ENCODE measurements at places on chromosomes 6 and 20.

- DNase-seq = peak; percentile 51
Observed at GRCh38 chr20:2822073-2822472, 5.9 kb downstream of the TMEM239 start.

DNA sequence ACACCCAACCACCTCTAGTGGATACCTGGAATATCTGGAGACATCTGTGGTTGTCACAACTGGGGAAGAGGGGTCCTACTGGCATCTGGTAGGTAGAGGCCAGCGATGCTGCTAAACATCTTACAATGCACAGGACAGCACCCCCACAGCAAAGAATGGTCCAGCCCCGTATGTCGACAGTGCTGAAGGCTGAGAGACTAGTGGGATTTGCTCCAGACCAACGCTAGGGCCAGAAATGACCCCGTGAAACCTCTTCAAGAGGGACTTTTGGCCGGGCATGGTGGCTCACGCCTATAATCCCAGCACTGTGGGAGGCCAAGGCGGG lies 7.2 kb downstream of the PREX1 start:
- DNase-seq = no peak

- DNase-seq = peak; percentile 97
Observed at GRCh38 chr6:22880686-22881433, 311.5 kb downstream of the HDGFL1 start.

DNA sequence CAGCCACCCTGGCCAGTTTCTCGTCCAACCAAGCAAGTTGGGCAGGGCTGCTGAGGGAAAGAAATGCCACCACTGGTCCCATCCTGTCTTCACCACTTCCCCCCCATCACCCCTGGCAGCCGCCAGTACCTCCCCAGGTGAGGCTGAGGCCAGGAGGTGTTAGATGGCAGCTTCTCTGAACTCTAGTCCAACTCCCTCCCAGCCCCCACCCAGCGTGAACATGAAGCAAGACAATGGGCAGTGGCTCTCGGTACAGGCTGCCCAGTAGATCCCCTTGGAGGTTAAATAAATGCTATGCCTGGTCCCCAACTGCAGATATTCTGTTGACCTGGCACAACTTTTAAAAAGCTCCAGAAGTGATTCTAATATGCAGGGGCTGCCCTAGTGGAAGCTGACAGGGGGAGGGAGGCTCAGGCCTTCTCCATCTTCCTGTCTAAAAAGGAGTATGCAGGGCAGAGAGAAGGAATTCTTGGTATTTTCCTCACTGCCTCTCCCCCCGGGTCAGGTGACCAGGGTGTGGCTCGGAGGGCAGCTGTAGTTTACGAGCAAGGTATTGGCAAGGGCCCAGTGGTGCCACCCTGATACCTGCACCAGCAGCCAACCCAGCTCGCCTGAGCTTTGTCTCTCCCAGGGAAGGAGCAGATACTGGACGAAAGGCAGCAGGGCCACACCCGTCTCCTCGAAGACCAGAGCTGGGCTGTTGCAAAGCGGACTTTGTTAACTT lies 25.7 kb downstream of the KCNK5 start:
- DNase-seq = no peak

DNA sequence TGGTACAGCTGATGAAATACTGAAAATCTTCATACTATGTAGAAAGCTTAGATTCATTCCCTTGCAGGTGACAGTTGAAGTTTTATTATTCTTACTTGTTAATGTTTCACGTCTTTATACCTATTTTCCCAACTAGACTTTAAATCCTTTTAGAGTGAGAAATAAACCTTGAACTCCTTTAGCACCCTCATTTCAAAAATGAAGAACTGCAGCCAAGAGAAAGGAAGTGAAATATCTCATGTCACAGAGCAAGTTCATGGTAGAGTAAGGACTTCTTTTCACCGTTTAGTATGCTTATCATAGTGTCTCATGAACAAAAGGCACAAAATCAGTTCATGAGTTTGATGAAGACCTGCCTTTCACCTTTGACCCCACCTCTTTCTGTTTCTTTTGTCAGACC lies 38.5 kb downstream of the ORC3 start:
- DNase-seq = no peak

DNA sequence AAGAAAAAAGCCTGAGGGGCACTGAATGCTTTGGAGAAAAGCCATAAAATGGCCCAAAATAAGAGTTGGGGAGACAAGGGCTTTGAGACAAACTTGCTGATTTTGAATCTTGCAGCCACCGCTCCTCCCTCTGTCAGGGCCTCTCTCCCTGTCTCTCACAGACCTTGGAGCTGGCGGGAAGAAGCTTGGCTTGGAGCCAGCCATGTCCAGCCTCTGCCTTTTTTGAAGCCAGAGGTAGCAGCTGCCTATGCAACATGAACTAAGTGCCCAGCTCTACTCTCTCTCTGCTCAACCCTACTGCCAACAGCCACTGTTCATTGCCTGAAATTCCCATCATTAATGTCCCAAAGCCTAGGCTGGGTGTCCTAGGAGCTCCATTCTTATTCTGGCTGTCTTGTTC lies 63.7 kb upstream of the CTNNBL1 start:
- no peak for DNase-seq

- DNase-seq = peak; percentile 53
Observed at GRCh38 chr20:21352703-21353102, 44.6 kb downstream of the NKX2-4 start.

GRCh38 chr6:36685166-36685924 lies 6.8 kb downstream of the CDKN1A start:
- no peak for DNase-seq

DNA sequence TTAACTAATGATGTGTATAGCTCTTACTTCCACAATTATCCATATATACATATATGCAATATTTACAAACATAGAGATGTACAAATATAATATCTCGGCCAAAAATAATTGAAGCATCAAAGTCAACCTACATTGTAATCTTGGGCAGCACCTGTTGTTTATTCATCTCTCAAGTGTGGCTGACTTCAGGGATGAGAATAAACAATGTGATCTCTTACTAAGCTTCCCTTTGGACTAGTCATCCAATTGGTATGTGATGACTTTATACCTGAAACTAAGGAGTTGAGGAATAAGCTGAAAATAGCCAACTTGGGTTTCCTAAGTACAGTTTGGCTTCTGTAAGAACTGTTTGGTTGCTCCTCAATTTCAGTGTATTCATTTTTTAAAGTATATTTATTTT lies 256.6 kb downstream of the KHDC1L start:
- DNase-seq = peak; percentile 58

- peak; percentile 34 for DNase-seq
Observed at GRCh38 chr6:141562186-141562811, 570.4 kb upstream of the GJE1 start.

- peak; percentile 99 for DNase-seq
Observed at GRCh38 chr6:131950767-131951575, at the start of gene CCN2. Gene CCN2, minus strand, starts transcription at chr6:131951372. Its CDS starts 200 bp downstream, at chr6:131951172.

DNA sequence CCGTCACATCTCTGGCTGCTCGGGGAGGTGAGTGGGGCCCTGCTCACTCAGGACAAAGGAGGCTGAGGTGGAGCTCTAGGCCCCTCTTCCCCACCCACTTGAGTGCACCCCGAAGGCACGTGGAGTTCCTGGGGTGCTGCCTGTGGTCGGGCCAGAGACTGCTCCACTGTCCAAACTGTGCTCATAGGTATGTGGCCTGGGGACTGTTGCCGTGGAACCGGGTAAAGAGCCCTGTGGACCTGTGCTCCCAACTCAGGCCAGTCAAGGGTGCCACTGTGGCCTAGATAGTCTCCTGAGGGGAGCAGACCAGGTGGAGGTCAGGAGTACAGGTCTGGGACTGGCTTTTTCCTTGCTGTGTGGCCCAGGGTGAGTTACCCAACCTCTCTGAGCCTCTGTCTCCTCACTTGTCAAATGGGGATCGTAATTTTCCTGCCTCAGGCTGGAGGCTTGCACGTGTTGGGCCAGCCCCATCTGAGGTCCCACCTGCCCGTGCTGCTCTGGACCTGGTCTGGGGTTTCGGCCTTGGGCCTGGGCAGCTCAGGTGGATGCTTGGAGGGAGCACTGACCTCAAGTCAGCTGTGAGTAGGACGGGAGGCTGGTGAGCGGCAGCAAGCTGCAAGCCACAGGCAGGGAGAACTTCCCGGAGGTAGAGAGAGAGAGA lies 12.4 kb upstream of the NPBWR2 start:
- no peak for DNase-seq

DNA sequence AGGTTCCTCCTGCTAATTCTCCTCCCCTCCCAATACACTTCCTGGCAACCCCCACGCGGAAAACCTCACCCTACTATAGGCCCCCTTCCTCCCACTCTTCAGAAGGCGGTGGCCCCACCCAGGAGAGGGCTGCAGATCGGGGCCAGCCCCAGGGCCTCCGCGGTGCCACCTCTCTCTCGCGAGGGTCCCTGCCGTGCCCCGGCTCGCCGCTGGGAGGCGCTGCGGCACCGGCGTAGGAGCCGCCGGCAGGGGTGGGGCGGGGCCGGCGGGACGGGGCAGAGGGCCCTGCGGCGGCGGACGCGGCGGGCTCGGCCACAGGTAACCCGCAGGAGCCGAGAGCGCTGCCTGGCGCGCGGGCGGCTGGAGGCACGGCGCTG lies at the start of gene ANKRD6:
TSS of gene ANKRD6 (plus strand) at position 278 of the 377 bp plus-strand sequence. CDS start 133,825 bp downstream, outside the sequence.
- DNase-seq = peak; percentile 46

DNA sequence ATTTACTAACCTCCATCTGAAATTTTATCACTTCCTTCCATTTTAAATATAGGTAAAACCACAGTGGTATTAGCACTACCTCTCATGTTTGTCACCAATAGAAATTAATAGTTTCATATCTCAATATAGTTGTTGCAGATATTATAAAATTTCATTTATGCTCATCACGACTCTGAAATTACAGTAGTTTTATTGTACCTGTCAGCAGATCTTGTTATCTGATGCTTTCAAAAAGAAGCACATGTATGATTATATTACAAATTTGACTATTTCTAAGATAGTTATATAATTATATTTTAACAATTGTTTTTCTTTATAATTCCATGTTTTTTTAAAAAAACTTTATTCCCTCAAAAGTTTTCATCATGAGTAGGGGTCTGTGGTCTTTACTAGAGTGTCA lies 4.8 kb downstream of the TAAR5 start:
- DNase-seq = no peak

DNA sequence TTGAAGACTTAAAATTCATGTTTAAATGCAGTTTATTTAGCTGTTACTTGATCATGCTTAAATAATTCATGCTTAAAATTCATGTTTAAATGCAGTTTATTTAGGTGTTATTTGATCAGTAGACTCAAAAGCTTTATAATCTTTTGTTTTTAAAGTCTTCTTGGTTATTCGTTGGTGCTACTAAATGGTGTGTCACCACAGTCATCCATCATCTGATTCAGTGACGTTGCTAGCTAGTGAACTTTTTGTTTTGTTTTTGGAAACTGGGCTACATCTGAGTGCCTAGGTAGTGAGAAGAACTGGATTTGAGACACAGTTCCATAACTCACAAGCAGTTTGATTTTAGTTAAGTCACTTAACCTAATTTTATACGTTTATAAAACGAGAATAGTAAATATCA lies 20.9 kb downstream of the SCAF8 start:
- DNase-seq = no peak

DNA sequence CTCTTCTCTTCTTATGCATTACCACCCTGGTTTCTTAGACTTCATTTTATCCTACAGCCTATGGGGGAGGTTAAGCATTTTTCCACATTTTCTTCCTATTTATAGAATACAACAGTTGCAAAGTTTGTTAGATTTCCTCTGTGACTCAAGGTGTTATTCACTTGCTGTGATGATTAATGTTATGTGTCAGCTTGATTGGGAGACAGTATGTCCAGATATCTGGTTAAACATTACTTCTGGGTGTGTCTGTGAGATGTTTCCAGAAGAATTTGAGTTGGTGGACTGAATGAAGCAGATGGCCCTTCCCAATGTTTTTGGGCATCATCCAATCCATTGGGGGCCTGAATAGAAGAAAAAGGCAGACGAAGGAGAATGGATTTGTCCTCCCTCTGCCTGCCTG lies 131.3 kb downstream of the C6orf118 start:
- no peak for DNase-seq

DNA sequence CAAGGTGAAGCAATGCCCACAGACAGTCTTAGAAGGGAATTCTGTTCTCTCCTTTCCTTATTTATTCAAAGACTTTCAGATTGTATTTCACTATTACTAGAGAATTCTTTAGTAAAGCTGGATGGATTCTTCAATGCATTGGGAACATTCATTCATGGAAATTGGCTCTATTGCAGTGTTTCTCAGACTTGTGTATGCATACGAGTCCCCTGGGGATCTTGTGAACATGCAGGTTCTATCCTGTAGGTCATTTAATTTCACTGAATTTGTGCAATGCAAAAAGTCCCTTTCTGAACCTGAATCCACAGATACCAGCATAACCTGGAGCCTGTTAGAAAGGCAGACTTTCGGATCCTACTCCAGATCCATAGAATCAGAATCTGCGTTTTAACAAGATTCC lies 160.9 kb upstream of the AHI1 start:
- no peak for DNase-seq

DNA sequence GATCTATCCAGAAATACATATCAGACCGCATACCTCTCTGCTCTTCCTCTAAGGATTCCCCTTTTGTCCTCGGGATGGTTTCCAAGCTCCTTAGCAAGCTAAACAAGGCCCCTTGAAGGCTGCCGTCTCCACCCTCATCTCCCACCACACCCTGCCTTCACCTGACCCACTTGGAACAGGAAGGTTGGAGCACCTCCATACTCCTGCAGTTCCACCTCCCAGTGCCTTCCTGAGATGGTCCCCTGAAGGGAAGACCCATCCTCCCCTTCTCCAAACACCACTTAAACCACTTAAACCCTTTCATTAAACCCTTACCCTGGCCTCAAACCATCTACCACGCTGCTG lies 8.5 kb upstream of the POU5F1 start:
- DNase-seq = no peak

DNA sequence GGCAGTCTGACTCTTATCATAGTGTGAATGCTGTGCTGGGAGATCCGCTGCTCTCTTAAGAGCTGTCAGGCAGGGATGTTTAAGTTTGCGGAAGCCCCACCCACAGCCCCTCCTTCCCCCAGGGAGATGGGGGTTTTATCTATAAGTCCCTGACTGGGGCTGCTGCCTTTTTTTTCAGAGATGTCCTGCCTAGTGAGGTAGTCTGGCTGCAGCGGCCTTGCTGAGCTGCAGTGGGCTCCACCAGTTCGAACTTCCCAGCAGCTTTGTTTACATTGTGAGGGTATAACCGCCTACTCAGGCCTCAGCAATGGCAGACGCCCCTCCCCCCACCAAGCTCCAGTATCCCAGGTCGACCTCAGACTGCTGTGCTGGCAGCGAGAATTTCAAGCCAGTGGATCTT lies 75.7 kb upstream of the UST start:
- DNase-seq = no peak

GRCh38 chr6:5135788-5136376 lies 50.7 kb downstream of the PPP1R3G start:
- DNase-seq = peak; percentile 48

GRCh38 chr6:41708856-41709255 lies 26.6 kb downstream of the TFEB start:
- no peak for DNase-seq

- DNase-seq = no peak
Observed at GRCh38 chr6:84356907-84357306, 129.5 kb upstream of the CEP162 start.
